ENCODE measurements at places on chromosomes 12 and 14.

GRCh38 chr12:4943938-4944284 is 34.2 kb downstream of the KCNA1 start:
- DNase-seq = no peak

- peak; percentile 80 for DNase-seq
These were observed at the start of gene TPI1 for GRCh38 chr12:6867413-6868210. TPI1 (plus strand) TSS chr12:6867531; CDS start chr12:6867567, 36 bp downstream.

DNA sequence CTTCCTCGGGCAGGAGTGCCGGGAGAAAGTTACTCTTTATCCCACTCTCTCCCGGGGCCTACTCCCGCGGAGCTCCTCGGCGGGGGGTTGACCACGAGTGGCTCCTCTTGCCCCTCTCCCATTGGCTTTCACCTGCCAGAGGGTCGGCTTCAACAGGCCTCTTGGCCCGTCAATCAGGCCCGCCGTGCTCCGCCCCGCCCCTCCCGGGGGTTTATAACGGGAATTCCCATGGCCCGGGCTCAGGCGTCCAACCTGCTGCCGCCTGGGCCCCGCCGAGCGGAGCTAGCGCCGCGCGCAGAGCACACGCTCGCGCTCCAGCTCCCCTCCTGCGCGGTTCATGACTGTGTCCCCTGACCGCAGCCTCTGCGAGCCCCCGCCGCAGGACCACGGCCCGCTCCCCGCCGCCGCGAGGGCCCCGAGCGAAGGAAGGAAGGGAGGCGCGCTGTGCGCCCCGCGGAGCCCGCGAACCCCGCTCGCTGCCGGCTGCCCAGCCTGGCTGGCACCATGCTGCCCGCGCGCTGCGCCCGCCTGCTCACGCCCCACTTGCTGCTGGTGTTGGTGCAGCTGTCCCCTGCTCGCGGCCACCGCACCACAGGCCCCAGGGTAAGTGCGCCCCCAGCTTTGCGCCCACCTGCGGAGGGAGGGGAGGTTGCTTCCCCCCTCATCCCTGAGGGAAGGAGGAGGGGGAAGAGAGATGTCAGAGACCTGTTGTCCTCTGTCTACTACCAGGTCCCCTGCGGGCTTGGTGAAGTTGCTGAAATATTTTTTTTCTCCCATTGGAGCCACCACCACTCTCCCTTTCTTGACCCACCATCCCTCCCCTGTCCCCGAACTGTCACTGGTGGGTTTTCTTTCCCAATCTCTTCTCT is at the start of gene SMOC1:
SMOC1 (plus strand) TSS at position 242 of the 869 bp plus-strand sequence; CDS start at position 505, 263 bp downstream.
- no peak for DNase-seq

GRCh38 chr14:104973385-104974145 is 4.6 kb downstream of the AHNAK2 start:
- DNase-seq = peak; percentile 94

DNA sequence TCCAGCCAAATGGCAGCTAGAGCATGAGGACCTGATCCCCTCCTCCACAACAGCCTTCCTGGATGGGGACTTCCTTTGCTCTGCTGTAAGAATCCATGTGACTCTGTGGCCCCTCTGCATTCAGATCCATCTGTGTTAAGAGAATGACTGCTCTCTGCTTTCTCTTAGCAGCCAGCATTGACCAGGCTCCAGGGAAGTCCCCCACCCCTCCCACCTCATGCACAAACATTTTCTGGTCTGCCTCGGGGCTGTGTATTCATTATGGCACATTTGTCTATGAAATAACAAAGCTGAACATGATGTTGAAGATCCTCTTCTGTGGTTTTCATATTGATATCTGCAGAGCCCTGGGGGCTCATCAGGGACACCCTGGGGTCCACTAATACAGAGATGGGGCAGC is 201.7 kb downstream of the NUAK1 start:
- no peak for DNase-seq

GRCh38 chr14:91113829-91114078 is at the start of gene DGLUCY:
DGLUCY (plus strand) TSS chr14:91114073; CDS start chr14:91160295, 46,222 bp downstream.
- peak; percentile 85 for DNase-seq

- no peak for DNase-seq
These were observed 59.9 kb downstream of the PKP2 start for GRCh38 chr12:32836710-32837109.

DNA sequence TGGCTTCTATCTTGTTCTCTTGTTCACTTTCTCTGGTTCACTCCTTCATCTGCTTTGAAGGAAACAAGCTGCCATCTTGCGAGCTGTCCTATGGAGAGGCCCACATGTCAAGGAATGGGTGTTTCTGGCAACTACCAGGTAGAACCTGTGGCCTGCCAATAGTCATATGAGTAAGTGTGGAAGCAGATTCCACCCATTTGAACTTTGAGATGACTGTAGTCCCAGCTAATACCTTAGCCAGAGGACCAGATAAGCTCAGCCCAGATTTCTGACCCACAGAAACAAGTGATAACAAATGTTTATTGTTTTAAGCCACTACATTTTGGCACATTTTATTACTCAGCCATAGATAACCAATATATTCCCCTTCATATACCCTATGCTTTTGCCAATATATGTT is 4.0 kb upstream of the SLC38A2 start:
- DNase-seq = no peak

GRCh38 chr12:75636607-75637006 is 125.2 kb upstream of the KRR1 start:
- DNase-seq = no peak

DNA sequence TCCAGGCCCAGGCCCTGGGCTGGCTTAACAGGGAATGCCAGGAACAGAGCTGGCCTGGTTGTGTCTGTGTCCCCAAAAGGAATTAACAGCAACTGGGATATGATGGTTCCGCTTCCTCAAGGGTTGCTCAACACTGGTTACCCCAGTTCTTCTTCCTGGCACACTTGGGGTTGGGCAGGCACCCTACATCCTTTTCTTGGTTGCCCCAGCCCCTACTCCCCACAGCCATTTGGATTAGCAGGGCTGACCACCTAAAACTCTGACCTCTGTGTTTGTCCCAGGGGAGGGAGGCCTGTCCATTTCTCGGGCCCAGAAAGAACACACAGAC is 30.8 kb downstream of the NCKAP5L start:
- no peak for DNase-seq

DNA sequence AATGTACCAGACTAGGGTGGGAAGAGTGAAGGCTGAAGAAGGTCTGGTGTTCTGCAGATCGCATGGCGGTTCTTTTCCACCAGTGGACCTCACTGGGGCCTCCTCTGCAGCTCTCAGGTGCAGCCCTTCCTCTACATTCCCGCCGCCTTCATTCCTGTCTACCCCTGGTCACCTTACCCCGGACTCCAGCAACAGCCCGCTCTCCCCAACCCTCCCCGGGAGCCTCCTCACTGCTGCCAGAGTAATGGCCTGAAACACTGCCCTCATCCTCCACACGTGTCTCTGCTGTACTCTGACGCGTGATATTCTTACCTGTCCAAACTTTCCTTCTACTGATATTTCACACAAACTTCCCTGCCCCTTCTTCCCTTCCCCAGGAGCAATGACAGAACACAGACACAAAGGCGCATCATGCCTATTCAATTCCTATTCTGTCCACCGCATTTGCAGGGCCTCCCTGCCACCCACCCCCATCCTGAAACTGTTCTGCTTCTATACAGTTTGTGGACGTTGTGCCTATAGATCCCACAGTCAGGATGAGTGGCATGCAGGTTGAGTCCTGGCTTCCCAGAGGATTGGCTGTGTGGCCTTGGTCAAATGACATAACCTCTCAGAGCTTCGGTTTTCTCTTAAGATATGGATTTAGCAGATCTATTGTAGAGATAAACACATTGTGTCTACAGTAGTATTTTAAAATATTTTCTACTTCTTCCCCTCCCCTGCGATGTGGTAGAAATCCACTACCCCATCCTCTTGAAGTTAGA is 1.7 kb upstream of the NUAK1 start:
- DNase-seq = no peak

DNA sequence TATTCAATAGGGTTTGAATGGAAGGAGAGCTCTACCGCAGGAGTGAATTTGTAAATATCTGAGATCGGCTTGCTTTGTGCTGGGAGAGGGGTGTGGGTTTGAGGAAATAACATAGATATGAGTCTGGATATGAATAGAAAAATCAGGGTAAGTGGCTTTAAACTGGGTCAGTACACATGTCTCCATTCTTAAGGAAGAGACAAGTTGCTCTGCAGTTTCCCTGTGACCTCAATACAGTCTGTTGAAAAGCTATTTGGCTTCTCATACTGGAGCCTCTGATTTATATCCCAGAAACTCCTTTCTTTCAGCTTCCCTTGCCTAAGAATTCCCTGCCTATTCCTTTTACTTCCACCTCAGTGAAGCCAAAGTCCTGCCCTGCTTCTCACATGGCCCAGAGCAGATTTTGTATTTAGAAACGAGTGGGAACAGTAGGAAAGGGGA is 153.5 kb upstream of the ATF7IP start:
- no peak for DNase-seq

- DNase-seq = no peak
These were observed 662 bp downstream of the EPS8 start for GRCh38 chr12:15788233-15789219.

- peak; percentile 34 for DNase-seq
These were observed 14.8 kb upstream of the PPP1R1A start for GRCh38 chr12:54603173-54603814.

GRCh38 chr12:28770322-28770721 is 378.8 kb upstream of the FAR2 start:
- no peak for DNase-seq

DNA sequence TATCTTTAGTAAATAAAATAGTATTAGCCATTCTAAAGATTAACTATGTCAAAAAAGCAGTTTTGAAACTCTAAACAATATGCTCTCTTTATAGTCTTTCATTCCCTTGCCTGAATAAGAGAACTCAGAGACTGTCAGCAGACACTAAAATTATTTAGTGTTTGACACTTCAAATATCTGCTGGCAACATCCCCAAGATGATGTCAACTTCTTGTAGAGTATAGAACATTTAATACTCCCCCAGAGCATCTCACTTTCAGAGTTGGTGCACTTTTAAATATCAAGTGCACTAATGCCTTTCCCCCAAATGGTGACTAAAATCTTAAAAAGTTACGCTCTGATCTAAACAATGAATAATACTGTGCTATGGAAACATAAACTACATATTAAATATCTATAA is 374.9 kb downstream of the SLC6A15 start:
- no peak for DNase-seq

- no peak for DNase-seq
These were observed 55.4 kb downstream of the SCAF11 start for GRCh38 chr12:45934956-45935355.

DNA sequence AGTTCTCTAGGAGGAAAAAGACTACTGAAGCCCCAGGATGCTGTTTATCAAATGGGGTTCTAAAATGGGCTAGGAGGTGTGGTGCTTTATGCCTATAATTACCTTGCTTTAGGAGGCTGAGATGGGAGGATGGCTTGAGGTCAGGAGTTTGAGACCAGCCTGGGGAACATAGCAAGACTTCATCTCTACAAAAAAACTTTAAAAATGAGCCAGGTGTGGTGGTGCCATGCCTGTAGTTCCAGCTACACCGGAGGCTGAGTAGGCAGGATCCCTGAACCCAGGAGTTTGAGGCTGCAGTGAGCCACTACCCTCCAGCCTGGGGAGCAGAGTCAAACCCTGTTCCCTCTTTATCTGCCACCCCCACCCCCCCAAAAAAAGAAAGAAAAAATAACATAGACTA is 23.3 kb upstream of the SLC2A3 start:
- DNase-seq = no peak

GRCh38 chr12:98737322-98737712 is 92.2 kb downstream of the APAF1 start:
- no peak for DNase-seq

- no peak for DNase-seq
These were observed 63.7 kb downstream of the TRAF3 start for GRCh38 chr14:102840771-102841528.

- DNase-seq = no peak
These were observed 137.6 kb upstream of the MAX start for GRCh38 chr14:65239938-65240296.

DNA sequence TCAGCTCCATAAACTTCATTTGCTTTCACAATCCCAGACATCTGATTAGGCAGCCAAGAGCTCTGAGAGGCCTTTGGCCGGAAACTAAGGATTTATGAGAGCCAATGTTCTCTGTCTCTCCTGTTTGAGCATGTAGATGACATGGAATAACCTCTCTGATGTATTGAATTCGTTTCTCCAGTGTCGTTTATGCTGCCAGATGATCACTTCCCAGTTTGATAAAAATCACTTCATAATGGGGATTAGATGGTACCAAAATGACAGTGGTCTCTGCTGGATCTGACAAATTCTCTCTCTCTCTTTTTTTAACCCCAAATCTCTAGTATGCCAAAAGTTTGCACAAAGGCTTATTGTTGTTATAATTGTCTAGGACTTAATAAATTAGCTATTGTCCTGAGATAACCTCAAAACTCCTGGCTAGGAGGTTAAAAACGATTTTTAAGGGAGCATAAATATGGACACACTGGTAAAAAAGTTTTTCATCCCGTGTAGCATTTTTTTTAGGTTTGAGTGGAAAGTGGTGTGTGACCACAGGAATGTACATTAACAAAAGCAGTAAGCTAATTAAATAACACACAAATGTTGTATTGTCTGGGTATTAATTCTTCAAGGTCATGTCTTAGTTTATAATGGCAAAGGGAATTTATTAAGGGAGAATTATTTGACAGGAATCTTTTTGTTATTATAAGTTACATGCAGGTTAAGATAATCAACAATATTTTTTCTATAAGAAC is 82.6 kb upstream of the USP44 start:
- no peak for DNase-seq

- DNase-seq = no peak
These were observed 336.7 kb downstream of the GALC start for GRCh38 chr14:87656315-87656714.

DNA sequence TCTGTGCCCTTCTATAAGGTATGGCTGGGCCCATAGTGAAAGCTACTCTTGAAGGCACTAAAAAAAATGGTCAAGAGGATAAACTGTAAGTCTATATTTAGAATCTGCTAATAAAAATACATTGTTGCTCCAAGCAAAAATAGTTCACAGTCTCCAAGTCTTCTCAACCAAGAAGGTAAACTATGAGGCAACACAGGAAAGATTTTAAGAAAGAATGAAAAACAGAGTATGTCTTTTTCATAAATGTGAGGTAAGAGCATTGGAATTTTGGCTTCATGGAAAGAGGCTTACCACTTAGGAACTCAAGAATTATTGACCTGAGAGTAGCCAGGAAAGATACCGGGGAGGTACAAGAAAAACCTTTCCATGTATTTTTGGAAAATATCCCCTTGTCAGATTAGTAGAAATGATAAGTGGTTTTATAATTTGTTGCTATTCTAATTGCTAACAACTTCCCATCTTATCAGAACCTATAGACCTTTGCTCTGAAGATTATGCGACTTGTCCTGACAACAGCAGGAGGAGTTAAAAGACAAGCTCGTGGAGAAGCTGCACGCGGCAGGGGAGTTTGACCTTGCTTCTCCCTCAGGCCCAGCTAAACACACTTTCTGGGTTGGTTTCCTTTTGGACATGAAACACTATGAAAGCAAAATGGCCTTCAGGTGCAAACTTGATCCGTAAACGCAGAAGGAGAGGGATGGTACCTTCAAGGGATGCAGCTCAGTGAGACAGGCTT is 238.1 kb downstream of the FOXN3 start:
- no peak for DNase-seq

DNA sequence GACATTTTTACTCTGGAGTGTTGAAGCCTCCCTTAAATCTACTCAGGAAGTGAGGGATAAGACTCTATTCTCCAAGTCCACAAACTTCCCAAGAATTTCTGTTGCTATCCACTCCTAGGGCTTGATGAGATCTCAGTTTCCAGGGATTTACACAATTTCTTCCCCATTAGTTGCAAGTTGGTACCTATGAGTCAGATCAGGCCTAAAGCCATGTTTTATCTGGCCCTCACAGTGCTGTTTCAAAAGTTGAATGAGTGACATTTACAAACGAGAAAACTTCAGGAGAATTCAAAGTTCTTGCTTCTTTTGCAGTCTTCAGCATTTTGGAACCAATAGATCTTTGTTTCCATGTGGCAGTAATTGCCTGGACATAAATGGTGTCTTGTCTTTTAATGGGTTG is 156.4 kb upstream of the SYT10 start:
- no peak for DNase-seq
